ENCODE measurements at places on chromosomes 7 and 10.

DNA sequence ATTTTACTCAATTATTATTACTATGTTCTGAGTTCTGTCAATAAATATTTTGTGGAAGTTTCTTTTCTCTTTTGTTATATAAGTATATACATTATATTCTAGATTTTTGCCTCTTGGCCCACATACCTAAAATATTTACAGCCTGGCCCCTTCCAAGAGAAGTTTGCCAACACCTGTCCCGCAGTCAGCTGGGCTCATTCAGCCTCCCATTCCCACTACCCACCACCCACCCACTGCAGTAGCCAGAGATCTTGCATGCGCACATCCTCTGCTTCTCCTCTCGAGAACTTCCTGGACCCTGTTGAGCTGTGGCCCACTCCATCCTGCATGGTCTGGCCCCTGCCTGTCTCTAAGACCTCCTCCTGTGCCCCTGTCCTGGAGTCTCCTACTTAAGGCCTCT lies 33.6 kb downstream of the WIPF3 start:
- DNase-seq, result no peak

DNA sequence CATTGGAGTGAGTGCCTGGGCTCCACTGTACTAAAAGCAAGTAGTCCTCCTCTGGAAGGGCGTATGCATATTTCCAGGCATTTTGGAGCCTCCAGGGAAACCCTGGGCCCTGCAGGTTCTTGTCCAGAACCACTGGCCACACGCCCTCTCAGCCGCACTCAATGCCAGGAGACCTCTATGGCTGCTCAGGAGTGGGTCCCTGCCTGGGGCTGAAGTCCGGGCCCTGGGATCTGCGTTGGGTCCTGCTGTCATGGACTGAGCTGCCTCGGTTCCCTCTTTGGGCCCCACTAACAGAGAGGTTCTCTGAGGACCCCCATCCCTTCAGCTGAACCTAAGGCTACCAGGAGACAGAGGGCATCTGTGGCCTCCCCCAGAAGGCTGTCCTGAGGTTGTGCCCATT lies 58.3 kb downstream of the GRK5 start:
- DNase-seq, result no peak

GRCh38 chr7:126041472-126041871 lies 1111.8 kb upstream of the POT1 start:
- DNase-seq, result no peak

GRCh38 chr10:89633484-89633883 lies 11.6 kb downstream of the PANK1 start:
- peak; percentile 34 for DNase-seq

DNA sequence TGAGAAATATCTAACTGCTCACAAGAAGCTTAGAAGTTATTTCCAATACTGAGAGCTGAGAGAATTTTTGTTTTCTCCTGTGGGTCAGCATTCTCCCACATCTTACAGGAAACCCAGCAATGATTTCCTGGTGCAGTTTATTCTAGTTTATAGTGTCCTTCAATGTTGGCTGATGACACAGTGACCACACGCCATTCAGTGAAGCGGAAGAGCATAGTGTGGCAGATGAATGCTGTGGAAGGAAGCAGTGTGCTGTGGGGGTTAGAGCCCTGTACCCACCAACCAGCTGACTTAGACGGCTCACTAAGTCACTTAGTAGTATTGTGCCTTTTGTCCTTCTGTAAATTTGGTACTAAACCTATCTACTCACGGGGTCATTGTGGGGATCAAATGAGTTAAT lies 1.4 kb upstream of the TMEM26 start:
- DNase-seq, result no peak

DNA sequence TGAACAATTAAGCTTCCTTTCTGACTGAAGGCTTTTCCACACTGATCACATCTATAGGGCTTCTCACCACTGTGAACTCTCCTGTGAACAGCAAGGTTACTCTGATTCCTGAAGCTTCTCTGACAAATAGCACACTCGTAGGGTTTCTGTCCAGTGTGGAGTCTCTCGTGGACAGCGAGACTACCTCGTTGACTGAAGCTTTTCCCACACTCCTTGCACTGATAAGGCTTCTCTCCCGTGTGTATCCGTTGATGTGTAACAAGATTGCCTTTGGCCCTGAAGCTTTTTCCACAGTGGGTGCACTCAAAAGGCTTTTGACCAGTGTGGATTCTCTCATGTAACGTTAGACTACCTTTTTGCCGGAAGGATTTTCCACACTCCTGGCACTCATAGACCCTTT lies 4.4 kb downstream of the ZNF32 start:
- no peak for DNase-seq

DNA sequence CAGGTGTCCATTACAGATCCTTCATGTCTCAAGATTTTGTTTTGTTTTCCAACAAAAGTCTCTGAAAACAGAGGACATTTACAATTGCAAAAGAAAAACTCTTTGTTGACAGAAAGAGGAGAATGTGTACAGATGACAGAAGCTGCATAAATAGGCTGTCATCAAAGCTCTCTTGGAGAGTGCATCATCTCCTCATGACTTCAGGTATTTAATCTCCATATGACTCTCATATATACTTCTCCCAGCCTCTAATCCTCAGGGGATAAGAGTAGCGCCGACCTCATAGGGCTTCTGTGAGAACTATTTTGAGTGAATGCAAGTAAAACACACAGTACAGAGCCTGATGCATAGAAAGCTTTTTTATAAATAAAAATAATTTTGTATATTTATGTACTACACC lies 48.1 kb upstream of the SEPTIN7 start:
- no peak for DNase-seq

DNA sequence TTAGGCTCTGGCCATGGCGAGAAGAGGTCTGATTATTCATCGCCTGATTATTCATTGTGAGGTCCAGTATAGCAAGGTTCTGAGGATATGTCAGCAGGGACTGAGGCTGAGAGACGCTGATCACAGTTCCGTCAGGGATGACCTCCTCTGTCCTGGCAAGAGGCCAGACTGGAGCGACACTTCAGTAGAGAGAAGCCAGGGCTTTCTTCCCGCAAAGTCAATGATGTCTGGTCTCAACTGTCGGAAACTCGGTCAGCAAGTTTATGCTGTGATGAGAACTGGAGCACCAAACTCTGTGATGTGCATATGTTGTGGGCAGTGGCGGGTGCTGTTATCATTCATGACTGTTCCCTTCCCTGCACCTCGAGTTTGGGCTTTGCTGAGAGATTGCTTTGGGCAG lies 29.0 kb upstream of the GNA12 start:
- DNase-seq, result no peak

DNA sequence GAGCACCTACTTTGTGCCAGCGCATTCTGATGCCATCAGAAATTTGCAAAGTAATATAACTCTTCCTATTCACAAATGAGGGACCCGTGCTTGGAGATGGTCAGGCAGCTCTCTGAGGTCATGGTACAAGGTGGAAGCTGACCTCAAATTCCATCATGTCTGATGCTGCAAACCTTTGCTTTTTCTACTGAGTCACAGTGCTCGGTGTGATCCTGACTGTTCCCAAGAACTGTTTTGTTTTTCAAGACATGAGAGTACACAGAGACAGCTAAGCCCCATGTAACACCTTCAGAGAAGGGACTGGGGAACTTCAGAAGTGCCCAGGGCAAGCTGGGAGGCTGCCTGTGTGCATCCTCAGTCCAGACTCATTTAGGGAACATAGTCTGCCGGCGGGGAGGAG lies 111.3 kb downstream of the FRMD4A start:
- DNase-seq, result no peak

DNA sequence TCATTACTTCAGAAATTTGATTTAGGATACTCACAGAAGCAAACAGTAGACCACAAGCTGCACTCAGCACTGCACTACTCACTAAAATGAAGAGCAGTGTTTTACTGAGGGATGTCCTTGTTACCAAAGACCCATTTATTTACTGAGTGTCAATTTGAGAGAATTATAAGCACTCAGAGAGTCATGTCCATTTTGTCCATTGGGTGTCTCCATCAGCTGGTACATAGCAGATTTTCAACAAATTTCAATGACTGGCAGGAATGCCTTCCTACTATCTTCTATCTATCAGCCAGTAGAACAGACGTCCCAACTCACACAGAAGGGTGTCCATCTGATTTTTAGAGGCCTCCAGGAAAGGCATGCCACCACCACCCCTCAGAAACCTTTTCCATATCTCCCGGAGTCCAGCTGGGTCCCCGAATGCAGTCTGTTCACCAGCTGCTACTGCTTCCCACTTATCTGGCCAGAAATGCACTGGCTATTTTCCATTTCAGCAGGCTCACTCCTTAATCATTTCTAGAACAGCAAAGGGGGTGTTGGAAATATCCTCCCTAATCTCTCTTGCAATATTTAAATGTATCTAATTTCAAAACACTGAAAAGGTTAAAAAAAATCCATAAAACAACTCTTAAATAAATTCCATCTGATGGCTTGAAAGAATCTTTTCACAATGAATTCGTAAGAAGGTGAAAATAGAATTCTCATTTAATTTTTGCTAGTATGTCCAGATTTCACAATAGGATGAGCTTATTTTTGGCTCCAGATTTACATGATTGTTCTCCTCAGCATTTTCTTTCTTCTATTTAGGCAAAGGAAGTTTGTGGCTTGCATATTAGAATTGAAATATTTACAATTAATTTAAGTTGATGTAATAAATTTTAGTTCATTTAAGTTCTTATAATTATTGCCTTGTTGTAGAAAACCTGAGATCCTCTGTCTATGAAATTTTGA lies 1164.0 kb upstream of the CELF2 start:
- no peak for DNase-seq

DNA sequence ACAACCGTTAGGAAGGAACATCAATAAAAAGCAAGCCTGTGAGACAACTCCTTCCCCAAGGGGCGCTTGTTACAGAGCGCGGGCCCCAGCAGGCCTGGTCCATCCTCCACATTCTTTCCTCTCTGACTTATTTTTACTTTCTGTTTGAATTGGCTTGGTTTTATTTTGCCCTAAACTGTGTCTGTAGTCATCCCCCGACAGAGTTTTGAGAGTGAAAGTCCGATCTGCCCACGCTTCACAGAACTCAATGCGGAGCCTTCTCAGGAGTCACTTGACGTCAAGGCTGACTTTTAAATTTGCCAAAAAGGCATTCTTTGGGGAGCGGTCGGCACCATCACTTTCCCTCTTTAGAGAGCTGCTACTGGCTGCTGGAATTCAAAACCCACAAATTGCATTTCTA lies 150.1 kb upstream of the KLF6 start:
- DNase-seq, result no peak

Data from HL-60 (cell line).